ENCODE measurements at places on chromosomes 12 and 14. TPM values are rescaled to one million over a fixed set of nuclear protein-coding genes. Genes with fewer than 3 reads are reported as not detected.

The ETFBKMT gene
- 0.64 TPM for total RNA-seq

The CLMN gene
- 4.7 TPM for total RNA-seq

GRCh38 chr12:47218191-47218654 is 138.5 kb upstream of the AMIGO2 start:
- no peaks in the 10 kb centered on the region for H3K27me3 ChIP-seq
- peak overlapping the region; percentile 39 for H3K27ac ChIP-seq
- no peaks in the 10 kb centered on the region for H3K4me1 ChIP-seq
- no peak overlapping the region for H3K4me3 ChIP-seq
- DNase-seq: no peak
- no peaks in the 10 kb centered on the region for H3K36me3 ChIP-seq

- no peak overlapping the region for H3K4me3 ChIP-seq
- peaks cover 10% of the 10 kb centered on the region for H3K36me3 ChIP-seq
- no peak for DNase-seq
- H3K4me1 ChIP-seq: no peaks in the 10 kb centered on the region
Observed at GRCh38 chr12:88057994-88058718, 29.0 kb upstream of the C12orf50 start.

- no peaks in the 10 kb centered on the region for H3K27me3 ChIP-seq
- peak overlapping the region; percentile 73 for H3K27ac ChIP-seq
- peak; percentile 75 for DNase-seq
- H3K4me3 ChIP-seq: peak overlapping the region; percentile 38
- H3K4me1 ChIP-seq: peaks cover 13% of the 10 kb centered on the region
Observed at GRCh38 chr12:67517181-67517887, 131.2 kb upstream of the DYRK2 start.

All from ascending aorta (tissue), 2 donors.